ENCODE measurements at places on chromosomes 12 and 14. TPM values are rescaled to one million over a fixed set of nuclear protein-coding genes. Genes with fewer than 3 reads are reported as not detected.

MYF5 gene
- total RNA-seq: not detected

TSHR gene
- total RNA-seq: not detected

TSFM gene
- 18.5 TPM for total RNA-seq

TROAP gene
- total RNA-seq: 10.2 TPM

A2ML1 gene
- total RNA-seq: 497 TPM

IL26 gene
- not detected for total RNA-seq

DNA sequence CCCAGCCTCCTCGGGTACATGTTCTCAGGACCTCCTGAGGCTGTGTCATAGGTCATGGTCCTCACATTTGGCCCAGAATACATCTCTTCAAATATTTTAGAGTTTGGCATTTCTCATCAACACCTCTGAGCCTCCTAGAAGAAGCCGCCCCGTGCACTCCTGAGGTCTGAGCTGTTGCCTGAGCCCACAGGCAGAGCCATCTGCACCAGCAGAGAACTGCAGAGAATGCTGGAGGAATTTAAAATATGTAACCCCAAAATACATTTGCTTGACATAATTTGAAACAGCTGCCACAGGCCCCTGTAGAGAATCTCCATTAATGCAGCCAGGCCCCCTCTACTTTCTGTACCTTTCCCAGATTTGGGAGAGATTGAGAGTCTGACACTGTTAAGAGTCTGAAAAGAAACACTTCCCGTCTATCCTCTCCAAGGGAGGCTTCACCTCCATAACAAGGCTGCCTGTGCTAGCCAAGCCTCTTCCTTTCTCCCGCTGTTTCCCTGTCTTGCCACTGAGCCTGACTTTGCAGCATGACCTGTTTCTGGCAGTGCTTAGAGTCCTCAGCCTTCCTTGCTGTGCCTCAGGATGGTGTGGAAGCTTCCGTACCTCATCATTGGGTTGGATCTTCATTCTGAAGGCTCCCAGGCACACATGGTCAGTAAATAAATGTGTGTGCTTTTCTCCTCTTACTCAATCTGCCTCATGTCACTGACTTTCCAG is 95.4 kb upstream of the SFSWAP start:
- no peak overlapping the region for H3K4me3 ChIP-seq
- no peaks in the 10 kb centered on the region for H3K36me3 ChIP-seq
- peaks cover 75% of the 10 kb centered on the region for H3K27me3 ChIP-seq
- no peak overlapping the region for H3K27ac ChIP-seq
- no peaks in the 10 kb centered on the region for H3K4me1 ChIP-seq

DNA sequence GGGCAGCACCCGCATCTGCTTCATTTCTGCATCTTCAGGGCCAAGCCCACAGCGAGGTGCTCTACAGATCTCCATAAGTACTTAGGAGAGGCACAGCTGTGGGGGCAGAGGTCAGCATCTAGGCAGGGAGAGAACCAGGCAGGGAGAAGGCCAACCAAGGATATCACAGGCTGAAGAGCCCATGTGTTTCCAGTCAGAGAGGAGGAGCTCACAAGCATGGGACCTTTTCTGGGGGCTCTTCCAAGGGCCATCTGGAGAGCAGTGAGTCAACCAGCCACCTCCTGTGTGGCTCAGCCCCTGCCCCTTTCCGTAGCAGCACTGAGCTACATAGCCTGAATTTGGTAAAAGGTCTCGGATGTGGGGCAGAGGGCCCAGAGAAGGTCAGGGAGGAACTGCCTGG is 78.5 kb downstream of the ARL6IP4 start:
- DNase-seq: no peak
- H3K4me3 ChIP-seq: no peak overlapping the region
- peaks cover 25% of the 10 kb centered on the region for H3K4me1 ChIP-seq
- no peaks in the 10 kb centered on the region for H3K36me3 ChIP-seq
- peak overlapping the region; percentile 19 for H3K27ac ChIP-seq

DNA sequence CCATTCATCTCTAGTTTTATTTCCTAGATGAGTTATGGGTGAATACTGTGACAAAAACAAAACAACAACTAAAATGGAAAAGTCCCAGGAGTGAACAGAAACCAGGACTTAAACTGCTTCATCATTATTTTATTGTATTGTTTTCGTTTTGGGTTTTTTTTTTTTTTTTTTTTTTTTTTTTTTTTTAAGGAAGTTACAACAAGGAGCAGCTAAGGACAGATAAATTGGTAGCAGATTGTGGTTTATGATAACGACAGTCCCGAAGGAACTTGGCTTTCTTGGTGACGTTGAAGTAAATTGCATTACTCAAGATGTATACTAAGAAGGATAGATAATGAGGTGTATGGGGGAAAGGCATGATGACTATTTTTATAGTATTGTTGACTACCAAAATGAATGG is 866.3 kb downstream of the NRXN3 start:
- no peaks in the 10 kb centered on the region for H3K36me3 ChIP-seq
- no peak overlapping the region for H3K27ac ChIP-seq
- no peak overlapping the region for H3K4me3 ChIP-seq
- no peaks in the 10 kb centered on the region for H3K4me1 ChIP-seq
- no peaks in the 10 kb centered on the region for H3K27me3 ChIP-seq
- no peak for DNase-seq

- no peak for DNase-seq
- no peaks in the 10 kb centered on the region for H3K36me3 ChIP-seq
- H3K4me1 ChIP-seq: no peaks in the 10 kb centered on the region
- no peaks in the 10 kb centered on the region for H3K27me3 ChIP-seq
These were observed 22.7 kb upstream of the IFNG-AS1 start for GRCh38 chr12:67966560-67966959.

DNA sequence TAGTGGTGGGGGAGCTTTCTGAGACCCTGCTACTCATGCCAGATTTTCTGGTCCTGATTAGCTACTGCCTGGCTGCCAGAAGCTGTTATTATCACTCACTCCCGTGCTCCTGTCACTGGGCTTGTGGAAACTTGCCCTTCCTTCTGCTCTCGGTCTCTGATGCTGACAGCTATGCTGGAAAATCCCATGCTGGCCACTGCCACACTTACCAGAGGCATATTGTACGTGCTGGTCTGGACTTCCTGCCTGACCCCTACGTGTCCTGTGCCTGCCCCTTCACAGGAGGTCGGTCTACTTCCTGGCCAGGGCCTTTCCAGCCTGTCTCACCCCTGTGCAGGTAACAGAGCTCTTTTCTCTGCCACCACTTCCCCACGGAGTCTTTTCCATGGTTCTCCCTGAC is 149.4 kb upstream of the PLEKHG7 start:
- peak overlapping the region; percentile 53 for H3K27ac ChIP-seq
- DNase-seq: no peak
- peaks cover 15% of the 10 kb centered on the region for H3K4me1 ChIP-seq
- H3K27me3 ChIP-seq: no peaks in the 10 kb centered on the region
- H3K36me3 ChIP-seq: no peaks in the 10 kb centered on the region

DNA sequence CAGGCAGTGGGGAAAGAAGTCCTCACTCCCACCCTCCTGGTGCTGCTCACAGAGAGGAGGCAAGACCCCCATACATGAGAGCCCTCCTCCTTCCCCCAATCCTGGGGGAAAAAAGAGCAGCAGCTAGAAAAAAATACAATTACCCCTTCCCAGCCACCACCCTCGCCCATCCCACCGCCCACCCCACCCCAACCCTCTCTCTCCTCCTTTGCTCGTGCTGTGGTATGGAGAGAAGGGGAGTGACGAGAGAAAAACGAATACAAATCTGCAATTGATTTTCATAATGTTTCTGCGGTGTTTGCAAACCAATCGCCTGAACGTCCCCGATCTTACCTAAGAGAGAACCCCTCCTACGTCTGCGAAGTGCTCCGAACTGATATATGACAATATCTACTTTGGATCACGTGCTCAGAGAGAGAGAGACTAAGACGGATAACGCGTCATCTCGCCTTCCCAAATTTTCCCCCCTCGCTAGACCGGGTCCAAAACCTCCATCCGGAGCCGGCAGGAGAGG is at the start of gene HOXC11:
TSS of gene HOXC11 (plus strand) at position 405 of the 514 bp plus-strand sequence. CDS start 116 bp downstream, outside the sequence.
- no peak for DNase-seq
- peaks cover 98% of the 10 kb centered on the region for H3K27me3 ChIP-seq
- peaks cover 29% of the 10 kb centered on the region for H3K4me1 ChIP-seq
- no peak within 1 kb of the TSS for H3K4me3 ChIP-seq
- H3K36me3 ChIP-seq: no peaks in the 10 kb centered on the region

DNA sequence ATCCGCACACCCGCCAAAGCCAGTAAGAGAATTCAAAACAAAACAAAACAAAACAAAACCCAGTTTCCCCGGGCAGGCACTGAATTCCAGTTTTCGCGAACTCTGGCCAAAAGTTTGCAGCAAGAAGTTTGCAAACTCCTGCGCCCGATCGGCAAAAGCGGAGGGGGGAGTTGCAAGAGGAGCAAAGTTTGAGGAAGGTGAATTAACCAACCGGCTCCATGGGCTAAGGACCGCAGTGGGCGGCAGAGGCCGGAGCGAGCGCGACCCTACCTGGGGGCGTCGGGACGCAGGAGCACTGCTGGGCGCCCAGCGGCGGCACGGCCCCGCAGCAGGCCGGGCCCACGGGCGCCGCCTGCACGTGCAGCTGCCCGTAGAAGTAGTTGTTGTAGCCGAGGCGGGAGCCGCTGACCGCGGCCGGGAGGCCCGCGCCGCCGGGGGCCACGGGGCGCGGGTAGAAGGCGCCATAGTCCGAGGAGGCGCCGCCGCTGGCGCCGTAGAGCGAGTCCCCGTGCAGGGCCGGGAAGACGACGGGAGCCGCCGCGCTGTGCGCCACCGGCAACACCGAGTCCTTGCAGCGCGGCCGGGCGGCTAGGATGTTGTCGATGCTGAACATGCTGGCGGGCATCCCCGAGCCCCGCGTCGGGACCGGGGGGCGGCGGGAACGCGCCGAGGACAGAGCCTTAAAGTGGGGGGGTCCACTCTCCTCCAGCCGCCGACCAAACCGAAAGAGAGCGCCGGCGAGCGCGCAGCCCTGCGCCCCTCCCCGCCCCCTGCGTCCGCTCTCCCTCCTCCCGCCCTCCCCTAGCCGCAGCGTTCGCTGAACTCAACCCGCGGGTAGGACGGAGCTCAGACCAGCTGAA is at the start of gene GSC:
TSS of gene GSC (minus strand) at position 723 of the 860 bp plus-strand sequence. CDS start at position 625, 98 bp downstream.
- H3K4me3 ChIP-seq: peak within 1 kb of the TSS; percentile 53
- H3K27me3 ChIP-seq: peaks cover 29% of the 10 kb centered on the region

DNA sequence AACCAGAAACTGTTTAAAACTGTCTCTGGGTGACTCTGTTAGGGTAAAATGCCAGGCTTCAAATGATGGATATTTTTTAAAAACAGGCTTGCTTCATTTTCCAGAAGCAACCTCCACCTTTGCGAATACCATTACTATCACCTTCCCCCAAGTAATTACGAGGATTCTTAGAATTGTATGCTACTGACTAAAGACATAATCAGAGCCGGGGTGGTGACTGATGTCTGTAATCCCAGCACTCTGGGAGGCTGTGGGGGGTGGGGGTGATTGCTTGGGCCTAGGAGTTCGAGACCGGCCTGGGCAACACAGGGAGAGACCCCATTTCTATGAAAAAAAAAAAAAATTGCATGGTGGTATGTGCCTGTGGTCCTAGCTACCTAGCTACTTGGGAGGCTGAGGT is 38.3 kb downstream of the FGD6 start:
- H3K4me3 ChIP-seq: no peak overlapping the region
- DNase-seq: no peak
- no peaks in the 10 kb centered on the region for H3K36me3 ChIP-seq
- H3K27ac ChIP-seq: no peak overlapping the region
- H3K27me3 ChIP-seq: no peaks in the 10 kb centered on the region
- peaks cover 31% of the 10 kb centered on the region for H3K4me1 ChIP-seq

- no peak overlapping the region for H3K4me3 ChIP-seq
- no peaks in the 10 kb centered on the region for H3K4me1 ChIP-seq
- no peaks in the 10 kb centered on the region for H3K27me3 ChIP-seq
- H3K36me3 ChIP-seq: peaks cover 28% of the 10 kb centered on the region
- no peak overlapping the region for H3K27ac ChIP-seq
- no peak for DNase-seq
These were observed 10.1 kb upstream of the TINF2 start for GRCh38 chr14:24252289-24253124.

GRCh38 chr12:112303004-112303403 is 79.2 kb downstream of the HECTD4 start:
- no peaks in the 10 kb centered on the region for H3K36me3 ChIP-seq
- no peak overlapping the region for H3K27ac ChIP-seq
- peaks cover 24% of the 10 kb centered on the region for H3K4me1 ChIP-seq
- H3K4me3 ChIP-seq: no peak overlapping the region

- DNase-seq: no peak
- peak overlapping the region; percentile 90 for H3K27ac ChIP-seq
- H3K36me3 ChIP-seq: no peaks in the 10 kb centered on the region
- H3K4me1 ChIP-seq: peaks cover 37% of the 10 kb centered on the region
These were observed 22.2 kb upstream of the PLEKHG3 start for GRCh38 chr14:64681796-64682710.

DNA sequence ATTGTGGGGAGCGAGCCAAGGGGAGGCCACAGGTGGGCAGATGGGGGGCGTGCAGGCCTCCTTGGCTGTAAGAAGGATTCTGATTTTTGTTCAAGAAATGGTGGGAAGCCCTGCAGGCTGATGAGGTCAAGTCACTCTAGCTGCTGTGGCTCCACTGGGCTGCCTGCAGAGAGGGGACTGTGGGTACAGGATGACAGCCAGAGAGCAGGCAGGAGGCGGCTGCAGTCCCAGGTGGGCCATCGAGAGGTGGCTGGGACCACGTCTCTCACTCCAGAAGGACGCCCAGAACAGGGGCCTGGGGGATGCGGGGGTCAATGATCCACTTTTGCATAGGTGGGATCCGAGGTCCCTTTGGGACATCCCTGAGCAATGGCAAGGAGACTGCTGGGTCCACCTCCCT is 9.1 kb downstream of the NCOR2 start:
- DNase-seq: no peak
- peaks cover 10% of the 10 kb centered on the region for H3K4me1 ChIP-seq
- H3K27me3 ChIP-seq: no peaks in the 10 kb centered on the region
- H3K36me3 ChIP-seq: no peaks in the 10 kb centered on the region

GRCh38 chr12:4288296-4289131 is 15.0 kb downstream of the CCND2 start:
- no peaks in the 10 kb centered on the region for H3K36me3 ChIP-seq
- H3K4me1 ChIP-seq: peaks cover 5% of the 10 kb centered on the region
- DNase-seq: no peak
- H3K4me3 ChIP-seq: no peak overlapping the region

GRCh38 chr14:79701371-79701770 is 509.9 kb downstream of the DIO2 start:
- H3K4me1 ChIP-seq: no peaks in the 10 kb centered on the region
- H3K36me3 ChIP-seq: no peaks in the 10 kb centered on the region
- no peak overlapping the region for H3K27ac ChIP-seq
- H3K4me3 ChIP-seq: no peak overlapping the region
- no peaks in the 10 kb centered on the region for H3K27me3 ChIP-seq
- DNase-seq: no peak

DNA sequence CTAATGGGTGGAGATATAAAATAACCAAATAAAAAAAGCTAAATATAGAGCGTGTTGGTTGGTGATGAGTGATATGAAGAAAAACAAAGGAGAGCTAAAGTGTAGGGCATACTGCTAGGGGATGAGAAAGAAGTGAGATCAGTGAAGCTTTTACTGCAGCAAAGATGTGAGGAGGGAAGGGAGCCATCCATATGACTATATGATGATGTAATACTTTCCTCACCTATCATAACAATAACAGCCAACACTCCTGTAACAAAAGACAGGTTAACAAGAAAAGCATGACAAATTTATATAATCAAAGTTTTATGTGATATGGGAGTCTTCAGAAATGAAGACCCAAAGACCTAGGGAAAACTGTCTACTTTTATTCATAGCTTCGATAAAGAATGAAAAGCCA is 57.4 kb upstream of the LRFN5 start:
- no peak overlapping the region for H3K27ac ChIP-seq
- no peak overlapping the region for H3K4me3 ChIP-seq
- H3K4me1 ChIP-seq: no peaks in the 10 kb centered on the region
- no peak for DNase-seq

All from esophagus squamous epithelium (tissue), 5 donors.